Thymus (tissue), 14 donors: ENCODE measurements at places on chromosomes 13 and 19. TPM values are rescaled to one million over a fixed set of nuclear protein-coding genes. Genes with fewer than 3 reads are reported as not detected.

DNA sequence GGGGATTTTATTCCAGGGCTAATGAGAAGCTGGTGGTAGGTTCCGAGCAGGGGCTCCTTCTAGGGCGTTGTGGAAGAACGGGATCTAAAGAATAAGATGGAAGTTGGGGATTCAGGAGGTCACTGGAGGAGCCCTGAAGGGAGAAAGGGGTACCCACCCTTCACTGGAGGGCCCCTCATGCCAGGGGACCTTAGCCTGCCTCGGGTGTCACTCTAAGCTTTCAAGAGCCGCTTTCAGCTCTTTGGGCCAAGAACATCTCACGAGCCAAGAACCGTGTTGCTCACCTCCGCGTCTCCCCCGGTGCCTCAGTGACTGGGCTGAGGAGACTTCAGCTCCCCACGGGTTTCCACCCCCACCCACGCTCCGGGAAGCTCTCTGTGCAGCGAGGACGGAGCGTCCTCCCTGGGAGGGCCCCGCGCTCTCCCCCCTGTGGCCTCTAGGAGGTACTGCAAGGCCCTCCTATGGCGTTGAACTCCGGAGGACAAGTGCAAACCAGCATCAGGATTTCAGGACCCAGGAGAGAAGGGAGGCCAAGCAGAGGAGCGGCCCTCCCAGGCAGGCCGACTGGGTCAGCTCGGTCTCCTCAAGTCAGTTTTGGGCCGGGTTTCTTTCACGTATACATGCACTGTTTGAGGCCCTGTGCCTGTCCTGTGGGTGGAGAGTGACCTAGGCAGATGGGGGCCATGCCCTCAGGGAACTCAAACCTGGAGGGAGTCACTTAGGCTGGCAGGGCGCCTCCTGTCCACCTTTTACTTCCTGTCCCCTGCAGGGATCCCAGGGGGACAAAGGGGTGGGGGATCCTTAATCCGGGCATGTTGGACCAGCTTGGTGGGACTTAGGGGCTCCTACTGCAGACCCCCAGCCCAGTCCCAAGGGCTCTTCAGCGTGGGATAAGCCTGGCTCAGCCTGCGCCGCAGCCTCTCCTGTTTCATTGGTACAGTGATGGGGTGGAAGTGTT, 5.1 kb upstream of the KRTDAP start:
- DNase-seq: peak; percentile 21

DNA sequence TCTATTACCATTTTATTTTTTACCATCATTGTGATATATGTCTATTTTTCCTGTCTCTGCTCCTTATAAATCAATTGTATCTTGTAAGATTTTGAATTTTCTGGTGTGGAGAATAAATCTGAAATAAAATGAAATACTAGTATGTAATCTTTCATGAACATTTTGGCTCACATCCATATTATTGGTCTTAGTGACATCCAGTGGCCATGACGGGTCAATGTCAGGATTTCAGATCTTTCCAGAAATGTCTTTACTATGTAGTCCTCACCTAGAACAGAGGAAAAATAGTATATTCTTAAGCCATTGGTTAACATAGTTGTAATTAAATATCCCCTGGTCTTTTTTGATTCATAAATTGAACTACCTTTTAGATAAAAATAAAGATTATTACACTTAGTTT, 109.8 kb upstream of the GPC6 start:
- no peak for DNase-seq

DNA sequence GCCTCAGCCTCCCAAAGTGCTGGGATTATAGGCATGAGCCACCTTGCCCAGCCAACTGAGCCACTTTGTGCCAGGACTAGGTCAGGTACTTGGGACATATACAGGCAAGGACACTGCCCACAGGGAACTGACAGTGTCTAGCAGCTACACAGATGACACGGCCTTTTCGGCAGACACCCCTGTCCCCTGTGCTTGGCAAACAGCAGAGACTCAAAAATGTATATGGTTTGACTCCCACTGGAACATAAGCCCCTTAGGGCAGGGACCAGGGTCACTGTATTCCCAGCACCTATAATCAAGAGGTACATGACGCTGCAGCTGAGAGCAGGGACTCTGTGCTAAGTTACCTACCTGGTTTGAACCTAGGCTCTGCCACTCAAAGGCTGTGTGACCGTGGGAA, 16.8 kb downstream of the ABCC4 start:
- DNase-seq: no peak

DNA sequence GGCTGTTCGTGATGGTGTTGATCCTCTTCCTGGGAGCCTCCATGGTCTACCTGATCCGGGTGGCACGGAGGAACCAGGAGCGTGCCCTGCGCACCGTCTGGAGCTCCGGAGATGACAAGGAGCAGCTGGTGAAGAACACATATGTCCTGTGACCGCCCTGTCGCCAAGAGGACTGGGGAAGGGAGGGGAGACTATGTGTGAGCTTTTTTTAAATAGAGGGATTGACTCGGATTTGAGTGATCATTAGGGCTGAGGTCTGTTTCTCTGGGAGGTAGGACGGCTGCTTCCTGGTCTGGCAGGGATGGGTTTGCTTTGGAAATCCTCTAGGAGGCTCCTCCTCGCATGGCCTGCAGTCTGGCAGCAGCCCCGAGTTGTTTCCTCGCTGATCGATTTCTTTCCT, 12.2 kb upstream of the C19orf33 start:
- no peak for DNase-seq

KLC3 gene
- polyA plus RNA-seq: 5.5 TPM

GRCh38 chr19:48391100-48392005, at the start of gene KDELR1:
Gene KDELR1 (minus strand): TSS chr19:48391551. CDS start chr19:48391358, 193 bp downstream.
- peak; percentile 53 for DNase-seq

DNA sequence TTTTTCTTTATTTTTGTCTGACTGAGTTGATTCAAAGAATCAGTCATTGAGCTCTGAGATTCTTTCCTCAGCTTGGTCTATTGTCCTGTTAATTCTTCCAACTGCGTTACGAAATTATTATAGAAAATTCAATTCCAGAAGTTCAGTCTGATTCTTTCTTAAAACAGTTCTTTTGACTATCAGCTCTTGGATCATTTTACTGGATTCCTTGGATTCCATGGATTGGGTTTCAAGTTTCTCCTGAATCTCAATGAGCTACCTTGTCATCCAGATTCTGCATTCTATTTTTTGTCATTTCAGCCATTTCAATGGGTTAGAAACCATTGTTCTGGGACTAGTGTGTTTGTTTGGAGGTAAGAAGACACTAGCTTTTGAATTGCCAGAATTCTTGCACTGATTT, 169.3 kb downstream of the PCDH20 start:
- DNase-seq: no peak

TMC4 gene
- 15.4 TPM for polyA plus RNA-seq

GRCh38 chr19:6906559-6907060, 19.2 kb downstream of the ADGRE1 start:
- no peak for DNase-seq

PLIN4 gene
- 2.3 TPM for polyA plus RNA-seq

KLK11 gene
- polyA plus RNA-seq: 17.2 TPM

DNA sequence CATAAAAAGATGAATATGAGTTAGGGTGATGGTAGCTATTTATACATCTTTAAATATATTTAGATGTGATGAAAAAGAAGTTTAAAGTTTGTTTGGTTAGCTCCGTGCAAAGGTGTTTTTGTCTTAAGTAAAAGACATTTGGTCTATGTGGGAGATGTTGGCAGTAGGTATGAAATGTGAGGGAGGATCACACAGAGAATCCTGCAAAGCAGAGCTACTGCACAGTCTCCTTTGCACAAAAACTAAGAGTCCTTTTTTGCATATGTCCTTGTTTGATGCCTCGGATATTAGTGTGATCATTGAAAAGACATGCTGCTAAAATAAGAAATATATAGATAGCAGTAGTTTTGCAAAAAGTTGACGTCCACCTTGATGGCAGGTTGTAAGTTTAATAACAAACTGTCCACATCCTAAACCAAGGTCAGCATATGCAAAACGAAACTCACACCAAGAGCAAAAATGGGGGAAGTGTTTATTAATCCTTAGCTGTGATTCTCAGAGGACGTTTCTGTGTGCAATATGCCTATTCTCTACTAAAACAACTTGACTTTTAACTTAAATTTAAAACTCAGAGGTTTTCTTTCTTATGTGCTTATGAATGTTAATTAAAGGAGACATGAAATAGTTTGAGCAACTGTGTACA, 870.1 kb downstream of the PCDH9 start:
- DNase-seq: no peak

DNA sequence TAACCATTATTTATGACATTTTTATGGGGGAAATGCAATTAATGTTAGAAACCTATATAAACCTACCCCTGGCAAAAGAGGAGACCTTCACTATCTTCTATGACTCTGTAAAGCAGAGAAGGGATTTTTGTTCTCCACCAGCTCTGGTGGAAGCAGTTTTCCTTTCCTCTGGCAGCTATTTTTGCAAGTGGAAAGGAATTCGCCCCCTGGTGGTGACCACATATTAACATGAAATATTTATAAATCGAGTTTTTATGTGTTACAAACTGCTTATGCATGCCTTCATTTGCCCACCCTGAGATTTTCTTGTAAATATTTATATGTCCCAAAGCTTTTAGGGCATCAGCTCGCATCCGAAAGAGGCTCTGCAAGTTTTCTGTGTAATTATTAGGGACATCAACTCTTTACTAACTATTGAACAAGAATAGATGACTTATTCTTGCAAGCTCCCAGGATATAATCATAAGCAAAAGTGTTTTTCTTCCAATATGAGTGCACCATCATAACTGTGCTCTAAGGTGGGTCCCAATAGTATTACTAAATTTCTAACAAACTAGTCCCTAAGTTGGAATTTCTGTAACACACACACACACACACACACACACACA, 62.4 kb downstream of the SERTM1 start:
- no peak for DNase-seq

NLRP7 gene
- polyA plus RNA-seq: 0.18 TPM

- DNase-seq: no peak
These were observed 2301.2 kb downstream of the PCDH9 start for GRCh38 chr13:64928696-64929499.

DNA sequence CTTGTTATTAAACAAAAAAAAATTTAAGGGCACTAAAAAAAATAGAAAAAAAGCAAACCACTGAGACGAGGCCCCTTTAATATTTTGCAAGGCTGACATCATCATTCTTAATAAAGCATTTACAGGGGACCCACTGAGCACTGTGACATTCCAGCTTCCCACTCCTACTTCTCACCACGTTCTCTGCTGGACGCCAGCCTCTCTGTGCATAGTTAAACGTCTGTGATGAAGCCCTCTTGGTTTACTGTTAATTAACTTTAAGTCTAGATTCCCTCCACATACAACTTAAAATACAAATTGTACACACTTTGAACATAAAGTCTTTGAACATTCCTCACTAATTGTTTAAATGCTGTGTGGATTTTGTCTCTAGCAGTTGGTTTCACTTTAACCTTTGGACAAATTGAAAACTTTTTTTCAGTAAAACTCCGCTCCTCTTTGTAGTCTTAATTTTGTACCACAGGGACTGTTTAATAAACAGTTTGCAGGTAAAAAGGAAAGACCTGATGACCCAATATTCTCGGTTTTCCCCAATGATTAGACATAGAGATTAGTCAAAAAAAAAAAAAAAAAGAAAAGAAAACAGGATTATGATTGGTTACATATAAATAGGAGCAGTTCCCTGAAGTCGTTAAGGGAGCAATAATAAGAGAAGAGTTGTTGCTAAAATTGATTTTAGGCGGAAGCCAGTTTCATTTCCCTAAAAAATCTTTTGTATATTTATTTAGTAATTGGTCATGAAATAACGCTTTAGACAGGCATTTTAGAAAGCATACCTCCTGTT, 219.8 kb downstream of the MZT1 start:
- no peak for DNase-seq

DNA sequence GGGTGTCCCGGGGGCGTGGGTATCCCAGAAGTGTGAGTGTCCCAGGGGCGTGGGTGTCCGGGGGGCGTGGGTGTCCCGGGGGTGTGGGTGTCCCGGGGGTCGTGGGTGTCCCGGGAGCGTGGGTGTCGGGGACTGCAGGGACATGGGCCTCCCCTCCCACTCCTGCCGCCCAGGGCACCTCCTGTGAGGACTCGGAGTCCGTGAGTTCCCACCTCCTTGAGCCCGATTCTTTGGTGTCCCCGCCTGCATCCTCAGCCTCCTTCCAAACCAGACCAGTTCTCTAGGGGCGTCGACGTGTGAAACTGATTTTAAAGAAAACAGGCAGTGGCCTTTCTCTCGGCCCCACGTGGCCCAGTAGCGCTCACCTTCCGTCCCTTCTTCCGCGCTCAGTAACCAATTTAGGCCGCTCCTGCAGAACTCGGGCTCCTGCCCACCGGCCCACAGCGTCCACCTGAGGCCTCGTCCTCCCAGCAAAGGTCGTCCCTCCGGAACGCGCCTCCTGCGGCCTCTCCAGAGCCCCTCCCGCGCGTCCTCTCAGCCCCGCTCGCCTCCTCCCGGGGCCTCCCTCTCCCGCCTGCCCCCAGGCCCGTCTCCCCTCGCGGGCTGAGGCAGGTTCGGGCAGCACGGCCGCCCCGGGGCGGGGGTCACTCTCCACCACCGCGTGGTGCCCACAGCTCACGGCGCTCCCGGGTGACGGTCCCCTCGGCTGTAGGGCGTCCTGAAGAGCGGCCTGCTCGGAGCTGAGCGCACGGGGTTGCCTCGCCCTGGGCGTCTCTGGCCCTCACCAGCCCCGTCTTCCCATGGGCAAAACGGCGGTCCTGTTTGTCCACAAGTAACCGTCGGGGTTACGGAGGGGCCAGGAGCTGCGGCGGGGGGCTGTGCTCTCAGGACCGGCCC, 3.8 kb downstream of the F7 start:
- no peak for DNase-seq

- DNase-seq: no peak
These were observed 26.4 kb downstream of the GRTP1 start for GRCh38 chr13:113337556-113337955.

KANK3 gene
- 6.0 TPM for polyA plus RNA-seq

GIPC3 gene
- polyA plus RNA-seq: 0.91 TPM

DNA sequence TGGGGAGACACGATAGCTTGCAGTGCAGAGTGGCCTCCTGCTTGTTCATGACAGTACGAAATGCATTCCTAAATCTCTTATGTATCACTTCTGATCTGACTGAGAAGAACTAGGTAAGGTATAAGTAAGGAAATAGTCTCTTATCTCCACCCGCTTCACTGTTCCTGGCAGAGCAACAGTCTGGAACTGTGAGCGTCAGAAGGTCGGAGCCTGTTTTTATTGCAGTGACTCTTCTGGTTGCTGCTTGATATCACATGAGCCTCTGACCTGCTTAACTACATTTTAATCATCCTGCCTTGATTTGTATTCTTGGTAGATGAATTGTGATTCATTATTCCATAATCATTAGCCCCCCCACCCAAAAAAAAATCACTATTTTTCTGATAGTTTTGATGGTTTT, 69.0 kb downstream of the COL4A2 start:
- no peak for DNase-seq

DNA sequence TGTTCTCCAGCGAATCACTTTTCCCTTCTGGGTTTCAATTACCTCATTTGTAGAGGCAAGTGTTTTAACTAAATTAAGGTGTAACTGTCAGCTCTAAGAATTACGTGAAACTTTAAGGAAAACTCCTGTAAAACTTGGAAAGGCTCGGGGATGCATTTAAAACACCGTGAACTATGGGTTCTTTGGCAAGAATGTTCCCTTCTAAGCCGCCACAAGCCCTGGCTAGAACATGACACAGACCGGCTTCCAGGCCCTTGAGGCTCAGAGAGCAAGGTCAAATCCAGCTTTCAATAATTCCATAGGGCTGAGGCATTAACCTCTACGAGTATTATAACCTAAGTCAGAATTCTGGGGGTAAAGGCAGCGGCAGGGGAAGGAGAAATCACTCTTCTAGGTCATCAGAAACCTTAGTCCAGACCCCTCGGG, 685 bp downstream of the VWA8 start:
- peak; percentile 39 for DNase-seq

RAP2A gene
- polyA plus RNA-seq: 14.6 TPM
